ENCODE measurements at places on chromosomes 6 and 20. TPM values are rescaled to one million over a fixed set of nuclear protein-coding genes. Genes with fewer than 3 reads are reported as not detected.

- H3K27ac ChIP-seq = peak overlapping the region; percentile 26
- no peaks in the 10 kb centered on the region for H3K27me3 ChIP-seq
- no peak overlapping the region for H3K4me3 ChIP-seq
- peaks cover 21% of the 10 kb centered on the region for H3K4me1 ChIP-seq
These were observed 292.1 kb downstream of the SOX4 start for GRCh38 chr6:21885532-21886114.

DNA sequence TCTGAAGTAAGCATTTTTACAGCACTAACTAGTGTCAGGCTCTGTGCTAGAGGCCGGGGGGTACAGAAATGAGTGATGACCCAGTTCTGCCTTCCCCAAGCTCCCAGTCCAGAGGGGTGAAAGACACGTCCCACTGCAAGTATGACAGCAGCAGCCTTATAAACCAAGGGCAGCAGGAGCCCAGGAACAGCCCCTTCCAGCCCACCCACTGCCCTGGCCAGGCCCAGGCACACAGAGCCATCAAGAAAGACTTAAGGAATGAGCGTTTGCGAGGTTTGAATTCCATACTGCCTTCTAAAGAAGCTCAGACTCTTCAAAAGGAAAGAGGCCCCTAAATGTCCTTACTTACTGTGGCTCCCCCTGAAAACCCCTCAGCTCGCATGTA lies 10.0 kb downstream of the TRERF1 start:
- H3K27ac ChIP-seq = peak overlapping the region; percentile 53
- peaks cover 24% of the 10 kb centered on the region for H3K4me1 ChIP-seq
- DNase-seq = peak; percentile 20
- H3K36me3 ChIP-seq = no peaks in the 10 kb centered on the region
- H3K4me3 ChIP-seq = no peak overlapping the region

THBS2 gene
- 269 TPM for total RNA-seq

EPPIN gene
- not detected for total RNA-seq

- no peak overlapping the region for H3K27ac ChIP-seq
- DNase-seq = no peak
- no peaks in the 10 kb centered on the region for H3K4me1 ChIP-seq
These were observed 76.7 kb downstream of the FRK start for GRCh38 chr6:115983998-115984397.

- H3K4me1 ChIP-seq = no peaks in the 10 kb centered on the region
- peaks cover 9% of the 10 kb centered on the region for H3K27me3 ChIP-seq
- no peak within 1 kb of the TSS for H3K4me3 ChIP-seq
- no peaks in the 10 kb centered on the region for H3K36me3 ChIP-seq
- H3K27ac ChIP-seq = no peak within 1 kb of the TSS
- no peak for DNase-seq
These were observed at the start of gene XKR7 for GRCh38 chr20:31967830-31968249. XKR7 (plus strand) TSS chr20:31968151; CDS start chr20:31968176, 25 bp downstream.

DNA sequence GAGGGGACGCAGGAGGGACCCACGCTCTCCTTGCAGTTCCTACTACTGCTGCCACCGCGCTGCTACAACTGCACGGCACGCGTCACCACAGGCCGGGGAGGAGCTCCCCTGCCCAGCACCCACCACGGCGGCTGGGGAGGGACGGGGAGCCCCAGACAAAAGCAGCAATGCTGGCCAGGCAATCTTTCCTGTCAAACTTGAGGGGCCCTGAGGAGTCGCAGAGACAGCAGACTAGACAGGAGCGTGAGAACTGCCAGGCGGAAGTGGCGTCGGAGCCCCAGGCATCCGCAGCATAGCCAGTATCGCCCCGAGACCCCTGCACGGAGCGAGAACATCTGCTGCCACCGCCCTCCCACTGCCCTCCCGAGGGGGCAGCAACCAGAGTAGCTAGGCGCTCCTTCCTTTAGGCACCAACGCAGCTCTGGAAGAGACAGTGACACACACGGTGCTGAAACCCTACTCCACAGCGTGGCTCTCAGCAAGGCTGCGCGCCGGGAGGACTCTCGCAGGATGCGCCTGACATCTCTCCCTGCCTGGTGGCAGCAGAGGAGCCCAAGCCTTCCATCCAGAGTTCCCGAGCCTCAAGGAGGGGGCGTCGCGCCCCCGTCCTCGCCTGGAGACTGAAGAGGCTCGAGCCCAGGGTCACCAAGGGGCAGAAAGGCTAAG lies 2.2 kb downstream of the TAF4 start:
- H3K4me3 ChIP-seq = peak overlapping the region; percentile 38
- H3K27me3 ChIP-seq = no peaks in the 10 kb centered on the region
- peak; percentile 35 for DNase-seq

DNA sequence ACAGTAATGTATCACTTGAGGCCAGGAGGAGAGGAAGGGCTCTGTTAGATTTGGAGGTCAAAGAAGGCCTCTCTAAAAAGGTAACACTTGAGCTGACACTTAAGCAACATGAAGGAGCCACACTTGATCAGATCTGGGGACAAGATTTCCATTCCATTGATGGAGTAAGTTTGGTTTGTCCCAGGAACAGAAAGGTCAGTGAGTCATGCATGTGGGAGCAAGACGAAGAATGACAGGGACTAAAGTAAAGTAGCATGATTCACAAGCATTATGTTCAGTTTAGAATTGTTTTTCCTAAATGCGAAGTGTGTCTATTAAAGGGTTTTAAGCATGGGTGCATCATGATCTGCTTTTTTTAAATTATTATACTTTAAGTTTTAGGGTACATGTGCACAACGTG lies 47.4 kb downstream of the COL21A1 start:
- H3K27ac ChIP-seq = no peak overlapping the region
- no peaks in the 10 kb centered on the region for H3K4me1 ChIP-seq
- no peak overlapping the region for H3K4me3 ChIP-seq
- peak; percentile 25 for DNase-seq

DNA sequence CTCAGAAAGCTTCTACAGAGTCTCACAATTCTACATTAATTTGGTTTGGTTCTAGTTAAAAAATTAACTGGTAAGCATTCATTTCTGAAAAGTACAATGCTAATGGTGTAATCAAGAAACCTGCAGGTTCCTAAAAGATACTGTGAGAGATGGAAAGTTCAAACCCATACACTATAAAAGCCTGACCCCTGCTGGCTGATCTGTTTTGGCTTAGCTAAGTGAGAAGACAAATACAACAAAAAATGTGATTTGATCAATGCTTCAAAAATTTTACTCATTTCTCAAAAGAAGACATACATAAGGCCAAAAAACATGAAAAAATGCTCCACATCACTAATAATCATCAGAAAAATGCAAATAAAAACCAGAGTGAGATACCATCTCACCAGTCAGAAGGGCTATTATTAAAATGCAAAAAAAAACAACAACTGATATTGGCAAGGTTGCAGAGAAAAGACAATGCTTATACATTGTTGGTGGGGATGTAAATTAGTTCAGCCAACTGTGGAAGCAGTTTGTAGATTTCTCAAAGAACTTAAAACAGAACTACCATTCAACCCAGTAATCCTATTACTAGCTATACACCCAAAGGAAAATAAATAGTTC lies 102.8 kb downstream of the MOXD1 start:
- no peak overlapping the region for H3K27ac ChIP-seq
- no peaks in the 10 kb centered on the region for H3K36me3 ChIP-seq

NT5DC1 gene
- 8.1 TPM for total RNA-seq

ZC3H12D gene
- under 0.01 TPM for total RNA-seq

DNA sequence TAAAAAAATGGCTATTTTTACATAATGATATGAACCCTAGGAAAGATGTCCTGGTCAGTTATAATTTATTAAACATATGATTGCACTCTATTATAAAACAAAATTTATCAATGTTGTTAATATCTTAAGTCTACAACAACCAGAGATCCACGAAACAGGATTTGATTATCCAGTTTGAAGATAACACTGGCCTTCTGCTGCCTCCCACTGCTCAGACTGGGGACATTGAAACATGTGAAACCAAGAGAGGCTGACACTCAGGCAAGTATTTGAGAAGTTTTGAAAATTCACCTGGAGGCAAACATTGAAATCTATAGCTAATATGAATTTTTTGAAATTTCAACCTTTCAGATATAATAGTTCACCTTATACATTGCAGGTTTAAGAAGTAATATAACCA lies 219.3 kb upstream of the HSF2 start:
- H3K27ac ChIP-seq = no peak overlapping the region
- no peaks in the 10 kb centered on the region for H3K4me1 ChIP-seq

DNA sequence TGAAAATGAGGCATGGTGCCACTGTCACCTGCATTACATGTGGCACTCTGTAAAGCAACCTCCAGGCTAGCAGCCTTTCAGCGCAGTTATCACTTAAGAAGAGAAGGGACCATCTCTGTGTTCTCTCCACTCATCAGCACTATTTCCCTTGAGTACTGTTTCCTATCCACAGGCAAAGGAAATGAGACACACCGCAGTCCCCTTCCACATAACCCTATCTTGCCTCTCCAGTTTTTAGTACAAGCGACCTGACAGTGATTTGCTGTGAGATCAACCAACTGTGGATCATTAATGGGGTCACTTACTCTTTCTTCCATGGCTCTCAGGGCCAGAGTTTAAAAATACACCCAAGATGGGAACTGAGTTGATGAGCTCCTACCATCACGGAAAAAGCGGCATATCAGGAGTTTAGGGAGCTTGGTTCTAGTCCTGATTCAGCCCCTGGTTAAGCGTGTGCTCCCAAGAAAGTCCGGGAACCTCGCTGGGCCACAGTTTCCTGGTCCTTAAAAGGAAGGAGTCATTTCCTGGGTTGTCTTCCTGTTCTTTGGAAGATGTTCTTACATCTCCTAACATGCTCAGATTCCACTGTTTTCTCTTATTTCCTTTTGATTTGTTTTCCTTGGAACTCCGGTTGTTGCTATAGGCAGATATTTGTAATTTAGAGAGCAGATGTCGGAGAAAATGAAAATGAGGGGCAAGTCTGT lies 27.3 kb downstream of the PRDM1 start:
- H3K36me3 ChIP-seq = no peaks in the 10 kb centered on the region
- H3K4me3 ChIP-seq = no peak overlapping the region
- DNase-seq = no peak
- H3K27me3 ChIP-seq = no peaks in the 10 kb centered on the region

- no peaks in the 10 kb centered on the region for H3K27me3 ChIP-seq
- no peak overlapping the region for H3K4me3 ChIP-seq
- no peaks in the 10 kb centered on the region for H3K36me3 ChIP-seq
- H3K4me1 ChIP-seq = no peaks in the 10 kb centered on the region
- no peak for DNase-seq
- no peak overlapping the region for H3K27ac ChIP-seq
These were observed 221.7 kb upstream of the HTR1E start for GRCh38 chr6:86715676-86716075.

IL17F gene
- total RNA-seq = not detected

TBXT gene
- total RNA-seq = not detected

- H3K27ac ChIP-seq = no peak overlapping the region
- H3K4me3 ChIP-seq = no peak overlapping the region
- no peaks in the 10 kb centered on the region for H3K4me1 ChIP-seq
These were observed 141.0 kb downstream of the HACE1 start for GRCh38 chr6:104718672-104719071.

GRCh38 chr20:6914986-6915385 lies 147.5 kb downstream of the BMP2 start:
- no peaks in the 10 kb centered on the region for H3K4me1 ChIP-seq
- no peaks in the 10 kb centered on the region for H3K27me3 ChIP-seq
- no peaks in the 10 kb centered on the region for H3K36me3 ChIP-seq
- no peak overlapping the region for H3K4me3 ChIP-seq

DNA sequence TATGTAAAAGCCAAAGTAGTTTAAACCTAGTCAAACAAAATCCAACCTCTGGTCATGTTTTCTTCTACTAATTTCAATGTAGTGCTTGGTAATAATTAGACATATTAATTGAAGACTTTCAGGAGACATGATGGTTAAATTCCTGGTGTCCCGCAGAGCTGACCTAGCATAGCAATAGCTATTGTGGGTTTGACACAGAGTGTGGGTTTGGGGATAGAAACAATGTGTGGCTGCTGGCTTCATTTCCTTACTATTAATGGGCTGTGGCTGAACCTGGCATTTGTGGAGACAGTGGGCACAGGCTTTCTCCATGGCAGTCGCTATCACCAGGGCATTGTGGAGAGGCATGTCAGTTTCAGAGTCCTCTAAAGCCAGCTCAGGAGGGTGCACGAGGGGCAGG lies 54.1 kb upstream of the GGTLC1 start:
- no peaks in the 10 kb centered on the region for H3K27me3 ChIP-seq
- H3K36me3 ChIP-seq = no peaks in the 10 kb centered on the region
- H3K4me3 ChIP-seq = no peak overlapping the region
- H3K4me1 ChIP-seq = no peaks in the 10 kb centered on the region

DNA sequence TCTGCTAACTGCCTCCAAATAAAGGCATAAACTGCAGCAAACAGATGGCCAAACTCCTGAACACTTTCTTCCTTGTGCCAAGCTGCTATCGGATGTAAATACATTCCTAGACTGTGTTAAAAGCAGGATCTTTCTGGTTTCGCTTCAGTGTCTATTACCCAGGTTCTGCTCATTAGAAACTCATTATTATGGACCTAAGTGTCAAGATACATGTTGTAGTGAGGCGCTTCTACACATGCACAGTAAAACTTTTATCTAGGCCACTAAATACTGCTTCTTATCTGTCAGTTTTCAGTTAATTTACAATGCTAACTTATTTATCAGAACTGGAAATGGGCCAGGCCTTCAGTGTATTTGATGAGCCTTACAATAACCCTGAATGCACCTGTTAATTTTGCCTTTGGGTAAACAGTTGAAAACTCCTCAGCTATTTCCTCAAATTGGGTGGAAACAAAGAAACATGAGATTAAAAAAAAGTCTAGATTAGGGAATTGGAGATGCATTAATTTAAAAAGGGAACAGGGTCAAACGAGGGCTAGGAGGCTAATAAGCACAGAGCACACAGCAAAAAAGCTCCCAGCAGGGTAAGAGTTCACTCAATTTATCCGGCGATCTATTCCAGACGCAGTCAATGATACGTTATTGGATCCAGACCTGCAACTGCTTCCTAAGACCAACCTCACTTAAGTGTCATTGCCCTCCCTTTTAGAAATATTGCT lies 240.6 kb downstream of the FOXC1 start:
- no peaks in the 10 kb centered on the region for H3K27me3 ChIP-seq
- H3K4me3 ChIP-seq = no peak overlapping the region
- no peak overlapping the region for H3K27ac ChIP-seq
- H3K36me3 ChIP-seq = no peaks in the 10 kb centered on the region

DNA sequence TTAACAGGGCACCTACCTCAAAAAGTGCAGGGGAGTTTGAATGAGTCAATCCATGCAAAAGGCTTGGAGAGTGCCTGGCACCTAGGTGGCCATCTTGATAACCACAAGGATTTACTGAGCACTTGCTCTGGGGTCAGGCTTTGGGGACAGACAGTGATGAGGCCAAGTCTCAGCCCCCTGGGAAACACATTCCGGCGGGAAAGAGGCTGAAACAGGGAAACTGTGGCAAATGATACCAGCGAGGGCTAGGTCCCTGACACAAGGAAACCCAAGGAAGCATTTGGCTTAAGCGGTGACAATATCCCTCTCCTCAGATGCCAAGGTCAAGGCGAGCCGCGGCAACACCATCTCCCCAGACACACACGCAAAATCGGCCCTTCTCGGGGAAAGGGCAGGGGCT lies 527 bp upstream of the DOK5 start:
- H3K4me1 ChIP-seq = peaks cover 5% of the 10 kb centered on the region
- no peaks in the 10 kb centered on the region for H3K27me3 ChIP-seq

PDRG1 gene
- 3.9 TPM for total RNA-seq

PRSS16 gene
- not detected for total RNA-seq

All from fibroblast of lung (primary cell).